ENCODE measurements at places on chromosomes 7 and 10. TPM values are rescaled to one million over a fixed set of nuclear protein-coding genes. Genes with fewer than 3 reads are reported as not detected.

GRCh38 chr7:137110091-137110509 lies 233.4 kb downstream of the PTN start:
- DNase-seq: no peak

- DNase-seq: no peak
These were observed 115.0 kb downstream of the PLXDC2 start for GRCh38 chr10:19930936-19931893.

POLL gene
- total RNA-seq: 30.3 TPM

DNA sequence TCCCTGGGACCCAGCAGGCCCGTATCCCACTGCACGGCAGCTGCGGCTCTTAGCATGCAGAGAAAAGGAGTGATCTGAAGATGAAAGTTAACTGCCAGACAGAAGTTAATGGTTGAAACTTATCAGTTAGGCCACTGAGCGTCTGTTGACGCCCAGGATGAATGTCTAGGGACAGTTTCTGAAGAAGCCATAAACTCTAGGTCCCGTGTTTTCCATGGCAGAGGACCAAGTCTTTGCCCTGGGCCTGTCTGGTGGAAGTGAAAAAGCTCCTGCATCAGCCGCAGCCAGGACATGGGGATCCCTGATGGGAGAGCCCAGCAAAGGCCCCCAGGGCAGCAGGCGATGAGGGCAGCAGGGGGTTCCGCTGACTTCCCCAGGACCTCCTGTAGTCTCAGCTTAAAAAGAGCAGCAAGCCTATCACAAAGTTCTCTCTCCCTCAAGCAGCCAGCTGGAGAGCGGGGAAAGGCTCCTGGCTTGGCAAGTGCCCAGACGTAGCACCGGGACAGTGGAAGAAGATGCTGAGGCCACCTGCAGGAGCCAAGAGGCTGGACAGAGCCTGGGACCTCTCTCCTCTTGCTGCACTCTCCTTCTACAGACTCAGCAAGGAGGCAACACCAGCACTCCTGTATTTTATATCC lies 79.6 kb downstream of the TNS3 start:
- DNase-seq: no peak

GRCh38 chr10:46525177-46525823 lies 31.2 kb downstream of the GPRIN2 start:
- DNase-seq: peak; percentile 90

DNA sequence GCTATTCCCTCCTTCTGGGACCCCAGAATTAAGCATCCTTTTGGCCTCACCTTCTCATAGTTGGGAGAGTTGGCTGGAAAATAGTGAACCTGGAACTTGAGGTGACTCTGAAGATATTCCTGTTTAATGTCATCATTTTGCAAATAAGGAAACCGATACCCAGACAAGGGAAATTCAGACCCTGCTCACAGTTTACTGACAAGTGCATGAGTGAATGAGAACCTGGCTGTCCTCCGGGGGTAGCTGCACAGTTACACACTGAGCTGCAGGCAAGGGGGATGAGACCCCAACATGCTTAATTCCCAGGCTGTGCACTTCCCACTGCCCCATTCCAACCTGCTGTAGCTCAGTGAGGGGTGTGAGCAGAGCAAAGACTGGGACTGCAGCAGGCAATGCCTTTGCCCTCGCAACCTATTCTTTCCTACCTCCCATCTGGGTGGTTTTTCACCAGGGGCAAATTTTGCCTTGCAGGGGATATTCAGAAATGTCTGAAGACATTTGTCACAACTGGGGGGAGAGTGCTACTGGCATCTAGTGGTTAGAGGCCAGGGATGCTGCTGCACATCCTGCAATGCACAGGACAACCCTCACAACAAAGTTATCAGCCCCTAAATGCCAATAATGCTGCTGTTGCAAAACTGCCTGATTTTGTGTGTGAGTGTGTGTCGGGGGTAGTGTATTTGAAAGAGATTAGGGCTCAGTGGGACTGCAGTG lies 136.2 kb downstream of the SORCS3 start:
- no peak for DNase-seq

RAPGEF5 gene
- total RNA-seq: 16.6 TPM

All from PC-9 (cell line).